Endothelial cell of coronary artery (primary cell): ENCODE measurements at places on chromosomes 5 and 9. TPM values are rescaled to one million over a fixed set of nuclear protein-coding genes. Genes with fewer than 3 reads are reported as not detected.

The FCN1 gene
- total RNA-seq = not detected in 2 replicates

The PPP3R2 gene
- total RNA-seq = not detected in 2 replicates

The LRRC70 gene
- total RNA-seq = 18.0 and 33.4 TPM in 2 replicates

The GAS1 gene
- total RNA-seq = 0.09 and 1.2 TPM in 2 replicates

The KCNV2 gene
- total RNA-seq = not detected in 2 replicates

The ISOC1 gene
- 12.2 and 15.8 TPM in 2 replicates for total RNA-seq

The CAMK2A gene
- total RNA-seq = not detected in 2 replicates

The MZB1 gene
- 0.09 and 0.19 TPM in 2 replicates for total RNA-seq

The CTNND2 gene
- not detected in 2 replicates for total RNA-seq

The OR1J2 gene
- total RNA-seq = not detected in 2 replicates

The ELAVL2 gene
- total RNA-seq = 0.09 TPM in 2 replicates

The PCDHGB1 gene
- total RNA-seq = 0.99 and 2.0 TPM in 2 replicates

The CD180 gene
- total RNA-seq = not detected in 2 replicates

The ORM1 gene
- total RNA-seq = not detected in 2 replicates

The RFX3 gene
- total RNA-seq = 5.0 and 7.1 TPM in 2 replicates

The PCA3 gene
- 0.28 and 0.90 TPM in 2 replicates for total RNA-seq

The SPINK4 gene
- total RNA-seq = not detected in 2 replicates

The CDC20B gene
- total RNA-seq = not detected in 2 replicates

The AQP7 gene
- total RNA-seq = 0.09 TPM in 1 of 2 replicates, not detected in the other

The BAAT gene
- total RNA-seq = under 0.01 TPM in 1 of 2 replicates, not detected in the other

The CATSPER3 gene
- total RNA-seq = 0.09 and 0.19 TPM in 2 replicates

The TAF11L13 gene
- total RNA-seq = not detected in 2 replicates

The HAVCR2 gene
- 0.19 TPM in 1 of 2 replicates, not detected in the other for total RNA-seq

The PAPPA gene
- total RNA-seq = 0.09 and 24.6 TPM in 2 replicates
